CD4-positive, alpha-beta T cell treated with Interleukin-4 for 4 hours (primary cell): ENCODE measurements at places on chromosomes 2 and 18.

GRCh38 chr18:48533340-48534070 is 5.3 kb upstream of the CTIF start:
- no peak for DNase-seq

- DNase-seq: no peak
These were observed 663 bp downstream of the C2orf49 start for GRCh38 chr2:105338020-105338385.

- no peak for DNase-seq
These were observed 124.9 kb downstream of the PLB1 start for GRCh38 chr2:28620801-28621171.

- no peak for DNase-seq
These were observed 2186.3 kb upstream of the CELF4 start for GRCh38 chr18:39751921-39752320.

GRCh38 chr18:45670281-45670962 is 53.6 kb upstream of the SLC14A1 start:
- DNase-seq: peak; percentile 55

- no peak for DNase-seq
These were observed 130.9 kb upstream of the RND3 start for GRCh38 chr2:150618245-150618895.

DNA sequence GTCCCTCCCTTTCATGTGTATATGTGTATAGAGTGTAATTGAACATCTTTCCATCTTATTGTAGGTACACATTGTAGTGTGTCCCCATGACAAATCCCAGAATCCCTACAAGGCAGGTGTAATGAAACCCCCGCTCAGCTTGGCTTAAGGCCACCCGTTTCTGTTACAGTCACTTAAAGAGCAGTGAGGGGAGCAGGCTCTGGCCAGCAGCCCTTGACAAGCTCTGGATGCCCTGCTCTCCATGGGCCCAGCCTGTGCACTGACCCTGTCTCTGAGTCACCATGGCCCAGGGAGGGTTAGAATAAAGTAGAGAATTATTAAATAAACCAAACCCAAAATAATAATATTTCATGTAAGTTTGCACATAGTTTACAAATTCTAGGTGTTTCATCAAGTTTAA is 17.2 kb upstream of the MAL start:
- no peak for DNase-seq

GRCh38 chr2:609881-610280 is 67.3 kb downstream of the TMEM18 start:
- no peak for DNase-seq

GRCh38 chr2:41375901-41376300 is 671.9 kb upstream of the PKDCC start:
- DNase-seq: no peak

GRCh38 chr18:35510076-35510651 is 12.4 kb upstream of the INO80C start:
- DNase-seq: no peak

- DNase-seq: no peak
These were observed 179.6 kb downstream of the DSC3 start for GRCh38 chr18:30862900-30863299.

GRCh38 chr18:54032412-54032811 is 192.1 kb downstream of the MBD2 start:
- DNase-seq: no peak
